ENCODE measurements at places on chromosomes 2 and 18.

DNA sequence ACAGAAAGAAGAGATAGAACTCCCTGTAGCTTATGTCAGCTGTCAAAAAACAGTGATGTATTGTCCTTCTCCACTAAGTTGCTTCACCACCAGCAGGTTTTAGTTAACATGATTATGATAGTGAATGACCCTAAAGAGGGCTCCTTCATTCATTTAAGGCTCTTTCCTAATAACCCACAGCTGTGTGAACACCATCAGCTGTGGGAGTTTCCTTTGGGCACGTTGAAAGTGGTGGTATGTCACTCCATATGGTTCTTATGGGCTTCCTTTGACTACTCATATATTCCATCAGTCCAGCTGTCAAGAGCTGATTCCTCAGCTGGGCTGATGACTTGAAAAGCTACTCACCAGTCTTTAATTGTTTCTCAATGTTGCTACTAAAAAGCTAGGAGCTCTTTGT, 210.3 kb downstream of the UBE2E3 start:
- DNase-seq = no peak

DNA sequence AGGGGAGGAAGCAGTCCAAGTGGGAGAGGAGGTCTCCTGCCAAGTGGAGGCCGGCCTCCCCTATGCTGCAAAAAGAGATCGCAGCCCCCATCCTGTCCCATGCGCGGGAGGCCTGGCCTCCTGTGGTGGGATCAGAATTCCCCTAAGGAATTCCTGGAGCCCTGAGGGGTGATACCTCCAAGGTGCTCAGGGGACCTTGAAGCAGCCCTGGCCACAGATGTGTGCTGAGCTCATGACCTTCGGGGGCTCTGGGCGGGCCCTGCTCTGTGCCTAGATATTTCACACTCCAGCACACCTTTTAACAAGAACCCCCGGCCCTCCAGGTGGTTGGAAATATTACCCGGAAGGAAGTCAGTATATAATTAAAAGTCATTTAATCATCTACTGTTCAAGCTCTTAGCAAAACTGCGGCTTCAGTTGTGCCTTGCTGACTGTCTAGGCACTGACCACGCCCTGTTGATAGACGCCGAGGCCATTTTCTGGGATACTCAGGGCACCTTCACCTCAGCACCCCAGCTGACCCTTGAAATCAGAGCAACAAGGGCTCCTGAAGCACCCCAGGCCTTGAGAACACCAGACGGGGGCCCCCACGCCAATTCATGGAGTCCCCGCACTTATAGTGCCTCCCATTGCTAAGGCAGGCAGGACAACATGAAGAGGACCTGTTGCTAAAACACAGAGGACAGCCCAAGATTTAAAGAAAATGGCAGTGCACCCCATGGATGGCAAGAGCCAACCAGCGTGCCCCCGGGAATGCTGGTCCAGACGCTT, 119.1 kb downstream of the NDUFA10 start:
- no peak for DNase-seq

GRCh38 chr2:43139996-43140621, 86.3 kb downstream of the ZFP36L2 start:
- no peak for DNase-seq

DNA sequence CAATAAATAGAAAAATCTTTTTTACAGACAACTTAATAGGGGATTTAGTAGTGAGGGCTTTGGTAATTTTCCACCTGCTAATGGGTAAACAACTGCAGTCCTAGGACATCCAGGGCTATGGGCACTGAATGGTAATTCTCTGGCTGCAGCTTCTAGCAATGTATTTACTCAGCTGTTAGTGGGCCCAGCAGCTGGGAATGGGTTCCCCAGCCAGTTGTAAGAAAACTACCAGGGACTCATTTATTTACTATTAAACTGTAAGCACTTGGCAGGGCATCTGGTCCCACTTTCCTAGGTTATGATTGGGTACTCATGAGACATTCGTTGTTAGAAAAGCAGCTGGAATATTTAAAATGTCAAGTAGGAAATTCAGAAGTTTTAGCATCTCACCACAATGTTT, 363.8 kb upstream of the TRIB2 start:
- DNase-seq = no peak

- DNase-seq = no peak
Measured at GRCh38 chr2:122273785-122274419, 518.5 kb downstream of the TSN start.

DNA sequence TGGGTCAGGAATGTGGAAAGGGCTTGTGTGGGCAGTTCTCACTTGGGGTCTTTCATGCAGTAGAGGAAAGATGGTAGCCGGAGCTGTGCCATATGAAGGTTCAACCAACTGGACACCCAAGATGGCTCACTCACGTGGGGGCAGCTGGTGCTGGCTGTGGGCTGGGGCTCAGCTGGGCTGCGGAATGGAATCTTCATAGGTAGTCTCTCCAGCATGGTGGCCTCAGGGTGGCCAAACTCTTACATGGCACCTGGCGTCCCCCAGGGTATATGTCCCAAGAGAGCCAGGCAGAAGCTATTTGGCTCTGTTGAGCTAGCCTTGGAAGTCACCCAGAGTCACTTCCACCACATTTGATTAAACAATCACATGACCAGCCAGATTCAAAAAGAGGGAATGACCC, 163.1 kb upstream of the KLHL29 start:
- no peak for DNase-seq

DNA sequence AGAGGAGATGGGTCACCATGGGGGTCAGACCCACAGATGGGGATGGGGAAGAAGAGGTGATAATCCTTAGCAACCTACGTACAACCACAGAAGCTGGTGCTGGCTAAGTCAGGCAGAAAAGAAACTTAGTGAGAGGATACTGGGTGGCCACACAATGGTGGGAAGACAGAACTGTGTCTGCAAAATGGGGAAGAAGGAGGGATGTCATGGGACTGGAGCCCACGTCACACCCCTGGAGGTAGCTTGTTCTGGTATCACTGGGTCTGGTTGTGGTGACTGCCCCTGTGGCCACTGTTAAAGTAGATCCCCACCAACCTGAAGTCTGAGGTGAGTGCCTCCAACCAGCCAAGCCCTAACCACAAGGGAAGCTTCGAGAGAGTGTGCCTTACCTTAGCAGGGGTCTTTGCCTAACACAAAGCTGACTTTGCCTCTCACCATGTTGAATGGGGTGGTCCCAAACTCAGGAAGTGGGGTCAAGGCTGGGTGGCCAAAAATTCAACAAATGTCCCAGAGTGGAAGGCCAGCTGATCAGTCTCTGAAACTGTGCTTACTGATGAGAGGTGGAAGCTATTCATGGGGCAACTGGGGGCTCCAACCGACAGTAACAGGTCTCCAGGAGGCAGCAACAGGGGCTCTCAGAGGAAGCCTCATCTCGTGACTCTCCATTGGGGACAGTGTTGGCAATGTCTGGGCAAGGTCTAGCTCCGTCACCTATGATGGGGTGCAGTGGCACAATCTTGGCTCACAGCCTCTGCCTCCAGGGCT, 64.8 kb upstream of the SLC1A4 start:
- DNase-seq = no peak

GRCh38 chr2:174631009-174631981, 33.7 kb upstream of the WIPF1 start:
- DNase-seq = no peak

DNA sequence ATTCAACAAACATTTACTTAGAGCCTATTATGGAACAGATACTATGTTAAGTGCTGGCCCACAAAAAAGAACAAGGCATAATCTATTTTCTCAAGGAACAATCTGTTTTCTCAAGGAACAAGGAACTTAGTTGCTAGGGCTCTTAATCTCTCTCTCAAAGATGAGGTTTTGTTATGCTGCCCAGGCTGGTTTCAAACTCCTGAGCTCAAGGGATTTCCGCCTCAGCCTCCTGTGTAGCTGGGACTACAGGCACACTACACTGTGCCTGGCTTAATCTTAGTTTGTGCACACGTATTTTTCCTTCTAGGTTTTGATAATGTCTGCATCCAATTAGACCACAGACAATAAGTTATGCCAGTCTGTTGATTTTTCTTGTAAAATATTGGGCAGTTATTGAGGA, 89.5 kb downstream of the PTH2R start:
- no peak for DNase-seq

DNA sequence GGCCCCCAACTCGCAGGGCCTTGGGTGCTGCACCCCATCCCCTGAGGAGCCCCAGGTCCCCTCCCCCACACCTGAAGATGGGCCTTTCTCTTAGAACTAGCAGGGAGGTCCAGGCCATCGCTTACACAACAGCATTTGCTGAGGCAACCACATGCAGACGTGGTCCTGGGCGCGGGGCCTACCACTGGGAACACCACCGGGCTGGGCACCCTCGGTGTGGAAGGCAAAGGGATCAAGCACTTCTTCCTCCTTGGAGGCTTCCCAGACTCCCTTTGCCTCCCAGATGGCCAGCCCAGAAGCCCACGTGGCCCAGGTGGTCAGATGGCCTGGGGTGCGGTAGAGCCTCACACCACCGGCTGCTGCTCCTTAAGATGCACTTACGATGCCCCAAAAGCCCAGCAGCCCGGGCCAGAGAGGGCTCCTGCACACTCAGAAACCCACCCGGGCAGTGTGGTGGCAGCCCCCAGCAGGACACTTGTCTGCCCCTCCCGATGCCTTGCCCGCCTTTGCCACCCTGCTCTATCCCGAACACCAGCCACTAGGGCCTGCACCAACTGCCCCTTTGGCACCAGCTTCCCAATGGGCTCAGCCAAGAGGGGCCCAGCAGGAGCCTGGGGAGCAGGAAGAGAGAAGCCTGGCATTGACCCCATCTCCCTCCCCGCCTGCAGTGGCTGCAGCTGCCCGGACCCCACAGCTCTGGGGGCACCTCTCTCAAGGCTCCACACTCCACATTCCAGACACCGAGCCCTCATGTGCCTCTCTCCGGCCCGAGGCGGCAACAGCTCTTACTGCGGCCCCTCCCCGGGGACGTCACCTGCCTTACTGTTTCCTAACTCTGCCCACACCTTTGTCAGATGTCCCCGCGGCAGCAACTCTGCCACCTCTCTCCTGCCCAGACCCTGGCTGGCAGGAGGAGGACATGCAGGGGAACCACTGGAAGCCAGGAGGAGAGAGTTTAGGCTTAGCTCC, 13.9 kb upstream of the MLPH start:
- DNase-seq = no peak

- DNase-seq = no peak
Measured at GRCh38 chr2:58669998-58670397, 428.9 kb upstream of the FANCL start.

- DNase-seq = no peak
Measured at GRCh38 chr2:68768461-68768860, 33.9 kb downstream of the ARHGAP25 start.

All from mesendoderm (in vitro differentiated cells).